ENCODE measurements at places on chromosomes 2 and 18.

GRCh38 chr2:86254576-86255538, 55.6 kb downstream of the MRPL35 start:
- no peak for DNase-seq

- no peak for DNase-seq
Measured at GRCh38 chr2:34519659-34520058, 920.6 kb upstream of the FAM98A start.

DNA sequence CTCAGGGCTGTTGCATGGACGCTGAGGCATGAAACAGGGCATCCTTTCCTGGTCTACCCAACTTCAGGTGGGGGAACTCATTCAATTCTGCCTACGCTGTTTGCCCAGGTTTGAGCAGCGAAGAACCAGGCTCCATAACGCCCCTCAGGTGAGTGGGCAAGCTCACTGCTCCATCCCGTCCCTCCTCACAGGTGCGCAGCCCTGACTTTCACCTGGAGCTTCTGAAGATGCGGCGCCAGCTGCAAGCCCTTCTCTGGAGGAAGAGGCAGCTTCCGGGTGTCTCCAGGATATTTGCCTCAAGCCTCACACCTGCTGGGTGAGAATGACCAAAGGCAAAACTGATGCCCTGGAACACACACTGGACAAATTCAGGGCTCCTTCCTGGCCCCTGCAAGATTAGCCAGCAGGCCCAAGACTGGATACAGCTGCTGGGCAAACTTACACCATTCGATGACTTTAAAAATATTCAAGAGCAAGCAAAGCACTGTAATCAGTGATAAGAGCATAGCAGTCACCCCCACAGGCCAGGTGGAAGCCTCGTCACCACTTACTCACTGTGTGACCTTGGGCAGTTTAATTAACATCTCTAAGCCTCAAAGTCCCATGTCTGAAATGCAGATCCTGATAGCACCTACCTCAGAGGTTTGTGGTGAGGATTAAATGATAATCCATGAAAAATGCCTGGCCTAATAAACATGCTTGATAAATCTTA, 97.7 kb downstream of the GYPC start:
- no peak for DNase-seq

DNA sequence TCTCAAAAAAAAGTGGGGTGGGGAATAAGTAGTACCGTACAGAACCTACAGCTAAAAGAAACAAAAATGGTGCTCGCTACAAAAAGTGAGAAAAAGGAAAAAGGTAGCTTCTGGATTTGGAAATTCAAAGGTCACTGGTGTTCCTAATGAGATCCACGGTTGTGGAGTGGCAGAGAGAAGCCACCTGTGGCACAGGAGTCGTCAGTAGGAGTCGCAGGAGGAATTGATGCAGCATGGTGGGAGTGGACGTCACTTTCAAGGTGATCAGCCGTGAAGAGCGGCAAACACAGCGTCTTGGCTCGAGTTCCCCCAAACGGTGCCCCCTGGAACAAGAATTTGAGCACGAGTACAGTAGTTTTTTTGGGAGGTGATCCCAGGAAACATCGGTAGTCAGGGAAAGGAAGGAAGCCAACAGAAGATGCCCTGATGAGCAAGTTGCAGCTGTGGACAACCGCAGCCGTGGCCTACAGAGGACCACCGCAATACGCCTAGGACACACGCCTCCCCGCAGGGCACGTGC, 1.4 kb upstream of the TTL start:
- peak; percentile 2 for DNase-seq

DNA sequence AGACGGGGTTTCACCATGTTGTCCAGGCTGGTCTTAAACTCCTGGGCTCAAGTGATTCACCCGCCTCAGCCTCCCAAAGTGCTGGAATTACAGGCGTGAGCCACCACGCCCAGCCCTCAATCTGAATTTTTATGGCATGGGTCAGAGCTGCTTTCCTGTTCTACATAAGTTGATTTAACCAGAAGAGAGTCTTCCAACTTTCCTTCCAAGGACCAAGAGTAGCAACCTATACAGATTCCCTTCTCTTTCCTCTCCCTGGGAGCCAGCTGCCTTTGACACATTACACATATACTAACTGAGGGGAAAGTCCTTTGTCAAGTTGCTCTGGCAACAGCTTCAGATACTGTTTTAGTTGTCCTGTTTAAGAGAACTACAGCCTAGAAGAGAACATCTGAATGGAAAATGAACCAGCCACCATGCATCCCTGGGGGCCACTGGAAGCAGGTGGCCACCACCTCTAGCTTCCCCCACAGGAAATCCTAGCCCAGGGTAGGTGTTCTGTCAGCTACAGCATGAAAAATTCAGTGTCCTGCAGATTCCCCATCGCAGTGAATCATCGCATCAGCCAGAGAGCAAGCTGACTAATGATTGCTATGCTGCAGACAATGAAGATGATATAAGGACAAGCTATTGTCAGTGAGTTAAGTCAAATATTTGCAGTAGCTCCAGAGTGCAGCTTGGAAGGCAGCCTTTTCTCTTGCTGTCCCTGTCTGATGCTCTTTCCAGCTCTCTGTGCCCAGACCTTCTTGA, 62.9 kb downstream of the POMC start:
- DNase-seq, result no peak
